ENCODE measurements at places on chromosomes 6 and 20. TPM values are rescaled to one million over a fixed set of nuclear protein-coding genes. Genes with fewer than 3 reads are reported as not detected.

Gene KIAA0408
- total RNA-seq, result 5.9 TPM

Gene TUBB2A
- 145 TPM for total RNA-seq

Gene TRPC4AP
- total RNA-seq, result 25.7 TPM

Gene ASIP
- total RNA-seq, result not detected

Gene APCDD1L
- total RNA-seq, result 2.8 TPM

Gene DSE
- total RNA-seq, result 42.6 TPM

Gene MYL9
- 15.1 TPM for total RNA-seq

GRCh38 chr6:120604510-120604909 is 729.8 kb downstream of the TBC1D32 start:
- no peak for DNase-seq

DNA sequence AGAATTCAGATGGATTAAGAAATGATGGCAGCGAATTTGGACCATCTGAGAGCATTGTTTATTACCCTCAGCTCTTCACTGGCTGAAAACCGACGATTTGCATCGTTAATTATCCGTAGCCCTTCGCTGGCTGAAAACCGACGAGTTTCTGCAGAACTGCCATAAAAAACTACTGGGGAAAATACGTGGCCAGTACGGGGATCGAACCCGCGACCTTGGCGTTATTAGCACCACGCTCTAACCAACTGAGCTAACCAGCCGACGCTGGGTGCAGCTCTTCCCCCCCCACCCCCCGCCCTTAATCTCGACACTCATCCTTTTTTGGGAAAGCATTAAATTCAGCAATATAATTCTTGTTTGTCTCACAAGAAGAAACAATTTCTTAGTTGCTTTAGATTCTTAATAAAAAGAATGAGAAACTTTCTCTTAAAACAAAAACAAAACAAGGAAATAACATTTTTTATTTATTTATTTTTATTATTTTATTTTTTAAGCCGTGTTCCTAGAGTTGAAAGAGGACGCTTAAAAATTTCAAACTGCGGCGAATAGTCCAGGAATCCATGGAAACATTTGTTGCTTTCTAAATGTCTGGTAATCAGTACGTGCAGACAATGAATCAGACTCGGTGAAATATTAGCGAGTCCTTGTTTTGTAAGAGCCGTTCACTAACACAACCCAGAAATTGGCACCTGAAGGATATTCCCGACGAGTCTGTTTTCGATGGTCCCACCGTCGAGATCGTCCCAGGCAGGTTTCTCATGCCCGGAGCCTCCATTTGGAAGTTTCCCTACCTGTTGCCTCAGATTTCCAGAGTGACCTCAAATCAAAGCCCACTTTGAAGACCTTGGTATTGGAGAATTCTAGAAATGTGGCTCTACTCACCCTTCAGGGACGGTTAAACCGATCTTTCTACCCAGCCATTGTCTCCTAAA is 27.8 kb downstream of the PRSS16 start:
- peak; percentile 85 for DNase-seq

DNA sequence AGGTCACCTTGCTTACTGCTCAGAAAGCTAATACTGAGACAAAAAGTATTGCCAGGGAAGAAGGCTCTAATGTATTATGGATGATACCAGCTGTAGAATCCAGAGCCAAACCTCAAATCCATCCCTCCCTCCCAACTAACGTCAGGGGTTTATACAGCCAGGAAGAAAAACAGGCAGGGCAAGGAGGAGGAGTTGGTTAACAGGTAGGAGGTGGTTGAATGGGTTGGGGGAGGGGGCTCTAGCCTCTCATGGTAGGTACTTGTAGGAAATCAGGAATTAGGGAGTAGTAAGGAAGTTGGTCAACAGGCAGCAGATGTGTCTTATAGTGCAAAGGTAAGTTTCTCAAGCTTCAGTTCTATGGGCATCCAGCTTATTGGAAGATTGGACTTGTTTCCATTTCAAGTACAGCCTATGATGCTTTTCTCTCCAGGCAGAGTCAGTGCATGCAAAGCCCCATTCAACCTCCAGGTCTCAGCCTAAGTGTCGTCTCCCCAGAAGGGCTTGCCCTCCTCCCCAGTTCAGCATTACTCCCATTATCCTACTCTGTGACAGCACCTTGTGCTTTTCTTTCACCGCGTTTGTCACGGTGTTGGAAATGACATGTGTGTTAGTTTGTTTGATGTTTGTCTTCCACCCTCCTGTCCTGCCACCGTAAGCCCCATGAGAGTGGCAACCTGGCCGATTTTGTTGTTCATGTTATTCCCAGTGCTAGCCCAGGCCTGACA is 38.1 kb downstream of the PNLDC1 start:
- DNase-seq, result no peak

DNA sequence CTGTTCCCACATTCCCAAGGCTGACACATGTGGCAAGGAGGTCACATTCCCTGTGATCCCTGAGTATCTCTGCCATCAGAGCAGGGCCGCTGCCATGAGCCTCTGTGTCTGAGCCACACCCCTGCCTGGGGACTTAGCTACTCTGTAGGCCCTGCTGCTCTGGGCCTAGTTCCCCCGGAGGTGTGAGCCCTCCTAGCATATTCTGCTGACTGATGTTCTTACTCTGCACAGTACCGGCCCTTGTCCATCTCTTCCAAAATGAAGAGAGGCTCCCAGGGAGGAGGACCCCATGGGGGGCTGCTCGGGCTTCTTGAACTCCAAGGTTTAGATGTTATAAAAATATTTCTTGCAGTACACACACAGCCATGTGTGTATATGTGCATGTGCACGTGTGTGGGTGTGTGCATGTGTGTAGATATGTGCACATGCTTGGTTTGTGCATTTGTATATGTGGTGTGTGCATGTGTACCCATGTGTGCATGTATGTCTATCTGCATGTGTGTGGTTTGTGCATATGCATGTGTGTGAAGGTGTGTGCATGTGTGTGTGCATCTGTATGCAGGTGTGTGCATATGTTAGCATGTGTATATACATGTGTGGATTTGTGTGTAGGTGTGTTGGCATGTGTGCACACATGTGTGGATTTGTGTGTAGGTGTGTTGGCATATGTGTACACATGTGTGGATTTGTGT is 101.2 kb downstream of the ERMARD start:
- DNase-seq, result no peak

GRCh38 chr6:134288538-134289203 is 29.2 kb downstream of the SGK1 start:
- peak; percentile 78 for DNase-seq

DNA sequence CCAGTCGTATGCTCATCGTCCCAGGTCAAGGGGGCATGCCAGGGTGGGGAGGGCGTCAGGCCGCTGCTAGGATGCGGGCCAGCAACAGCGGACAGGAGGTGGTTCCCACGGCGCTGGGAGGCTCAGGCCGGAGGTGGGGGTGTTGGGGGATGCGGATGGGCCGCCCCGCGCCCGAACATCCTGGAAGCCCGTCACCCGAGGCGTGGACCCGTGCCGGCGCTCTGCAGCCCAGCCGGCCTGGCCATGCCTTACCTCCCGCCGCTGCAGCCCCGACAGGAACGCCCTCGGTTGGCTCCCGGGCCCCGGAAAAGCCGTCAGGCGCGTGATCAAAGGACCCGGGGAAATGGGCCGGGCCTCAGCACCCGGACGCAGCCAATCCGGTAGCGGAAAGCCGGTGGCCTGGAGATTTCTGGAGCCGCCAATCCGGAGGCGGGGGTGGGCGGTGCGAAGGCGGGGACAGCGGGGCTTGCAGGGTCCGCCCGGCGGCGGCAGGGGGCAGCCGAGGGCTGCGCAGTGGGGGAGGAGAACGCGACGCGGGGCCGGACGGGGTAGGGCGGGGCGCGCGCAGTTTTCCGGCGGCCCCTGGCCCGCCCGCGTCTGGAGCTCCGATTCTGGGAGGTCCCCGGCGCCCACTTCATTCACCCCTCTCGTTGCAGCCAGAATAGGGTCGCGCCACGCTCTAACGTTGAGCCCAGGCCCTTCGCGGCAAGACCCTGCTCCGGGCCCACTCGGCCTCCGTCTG is at the start of gene SMIM29:
Gene SMIM29, minus strand, starts transcription at position 280 of the 742 bp plus-strand sequence. CDS start 1,215 bp downstream, outside the sequence.
- peak; percentile 98 for DNase-seq

- no peak for DNase-seq
These were observed at the start of gene KHDRBS2 for GRCh38 chr6:62285612-62286469. TSS of gene KHDRBS2 (minus strand) at chr6:62286225.

DNA sequence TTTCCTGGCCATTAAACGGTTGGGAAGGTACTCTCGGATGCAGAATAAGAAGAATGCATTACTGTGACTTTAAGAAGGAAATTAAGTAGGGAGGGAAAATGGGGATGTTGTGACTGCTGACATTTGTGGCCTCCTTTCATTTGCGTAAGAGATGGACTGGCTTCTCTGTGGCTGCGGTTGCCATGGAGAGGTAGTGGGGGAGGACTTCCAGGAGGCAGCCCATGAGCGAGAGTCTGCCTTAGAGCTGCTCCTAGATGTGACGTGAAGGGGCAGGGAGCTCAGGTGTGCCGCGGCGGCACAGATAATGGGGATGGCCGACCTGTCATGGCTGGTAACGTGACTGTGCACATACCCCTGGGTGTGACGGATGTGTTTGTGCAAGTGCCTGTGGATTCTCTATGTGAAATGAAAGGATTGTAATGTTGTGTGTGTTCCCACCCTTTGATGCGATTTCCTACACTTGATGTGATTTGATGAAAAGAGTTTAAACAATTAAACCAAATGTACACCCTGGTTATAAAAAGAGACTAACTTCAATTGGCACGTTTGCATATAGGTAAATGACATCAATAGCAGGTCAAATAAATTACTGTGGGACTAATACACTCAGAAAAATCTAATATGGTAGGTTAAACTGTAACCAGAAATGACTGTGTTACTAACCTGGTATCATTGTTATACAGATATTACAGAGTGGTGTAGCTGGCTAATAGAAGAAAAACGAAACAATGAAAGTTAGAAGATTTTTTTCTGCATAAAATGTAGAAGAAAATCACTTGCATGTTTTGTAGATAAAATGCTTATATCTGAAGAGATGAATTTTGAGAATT is 48.9 kb downstream of the HIVEP1 start:
- peak; percentile 19 for DNase-seq

DNA sequence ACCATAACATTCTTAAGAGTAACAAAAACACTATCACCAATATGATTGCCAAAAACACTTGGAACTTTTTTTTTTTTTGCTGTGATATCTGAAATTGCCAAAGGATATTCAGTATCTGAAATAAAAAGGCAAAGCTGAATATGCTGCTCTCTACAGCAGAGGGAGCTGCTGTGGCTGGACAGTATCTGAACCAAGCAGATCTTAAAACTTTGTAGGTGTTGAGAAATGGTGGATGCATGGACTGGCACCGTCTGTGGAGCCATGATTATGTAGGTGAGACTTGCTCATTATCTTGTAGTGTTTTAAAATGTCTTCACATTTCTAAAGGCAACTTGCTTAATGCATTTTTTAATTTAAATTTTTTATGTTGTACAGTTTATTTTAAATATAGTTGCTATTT is 9.2 kb downstream of the PDCD2 start:
- DNase-seq, result no peak

DNA sequence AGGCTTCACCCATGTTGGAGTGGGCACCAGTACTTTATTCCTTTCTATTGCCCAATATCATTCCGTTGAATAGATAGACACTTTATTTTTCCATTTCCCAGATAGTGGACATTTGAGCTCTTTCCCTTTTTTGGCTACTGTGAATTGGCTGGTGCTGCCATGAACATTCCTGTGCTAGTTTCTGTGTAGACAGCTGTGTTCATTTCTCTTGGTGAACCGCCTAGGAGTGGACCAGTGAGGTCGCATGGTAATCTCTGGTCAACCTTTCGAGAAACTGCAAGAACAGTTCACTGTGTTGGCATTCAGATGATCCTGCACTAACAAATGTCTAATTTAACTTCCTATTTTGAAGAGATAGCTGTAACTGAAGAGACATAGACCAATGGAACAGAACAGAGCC is 58.6 kb downstream of the RAMACL start:
- no peak for DNase-seq

- no peak for DNase-seq
These were observed 230.1 kb downstream of the ERMARD start for GRCh38 chr6:169981568-169981967.

GRCh38 chr6:166228425-166228824 is 60.8 kb upstream of the TBXT start:
- DNase-seq, result no peak

DNA sequence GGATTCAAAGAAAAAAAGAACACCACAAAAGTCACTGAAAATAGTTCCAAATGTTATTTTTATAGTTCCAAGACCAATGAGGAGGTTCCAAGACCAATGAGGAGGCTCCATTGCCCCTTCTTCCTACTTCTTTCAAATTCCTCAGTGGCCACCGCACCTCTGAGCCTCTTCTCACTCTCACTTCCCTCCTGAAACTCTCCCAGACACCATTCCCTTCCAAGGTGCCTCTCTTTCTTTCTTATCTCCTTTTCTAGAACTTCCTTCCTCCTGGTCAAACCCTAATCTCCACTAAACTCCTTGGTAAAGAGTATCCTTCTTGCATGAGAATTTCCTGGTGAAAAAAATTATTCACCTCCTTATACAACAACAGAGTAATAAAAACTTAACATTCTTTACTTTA is 20.4 kb upstream of the MCUR1 start:
- no peak for DNase-seq

DNA sequence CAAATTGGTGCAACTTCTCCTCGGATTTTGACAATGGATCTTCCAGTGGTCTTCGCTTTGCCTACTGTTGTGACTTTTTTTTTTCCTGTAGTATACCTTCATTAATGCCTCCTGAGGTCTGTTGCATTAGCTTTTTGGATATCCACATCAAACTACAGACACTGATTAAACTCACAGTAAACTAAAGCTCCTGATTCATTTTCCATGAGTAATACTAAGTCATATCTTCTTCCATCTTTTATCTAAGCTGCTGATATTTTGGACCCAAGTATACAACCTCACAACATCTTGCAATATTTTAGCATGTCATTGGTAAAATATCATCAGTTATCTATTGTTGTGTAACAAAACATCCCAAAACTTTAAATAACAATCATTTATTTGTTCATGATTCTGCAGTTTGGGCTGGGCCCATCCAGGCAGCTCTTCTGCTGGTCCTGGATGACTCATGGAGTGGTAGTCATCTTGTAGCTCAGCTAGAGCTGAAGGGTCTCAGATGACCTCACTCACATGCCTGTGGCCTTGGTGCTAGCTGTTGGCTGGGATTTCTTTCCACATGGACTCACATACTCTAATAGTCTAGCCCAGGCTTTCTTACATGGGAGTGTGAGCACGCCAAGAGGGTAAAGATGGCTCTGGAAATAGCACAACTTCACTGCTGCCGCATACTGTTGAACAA is 78.3 kb upstream of the SRSF6 start:
- peak; percentile 89 for DNase-seq
